ENCODE measurements at places on chromosomes 7 and 10. TPM values are rescaled to one million over a fixed set of nuclear protein-coding genes. Genes with fewer than 3 reads are reported as not detected.

The OR2A5 gene
- polyA plus RNA-seq = 0.18 TPM

The CPVL gene
- polyA plus RNA-seq = 57.8 TPM

The FAM221A gene
- 27.9 TPM for polyA plus RNA-seq

The NDUFB2 gene
- polyA plus RNA-seq = 164 TPM

The GNAT3 gene
- not detected for polyA plus RNA-seq

The FAM241B gene
- 10.9 TPM for polyA plus RNA-seq

The BTBD16 gene
- polyA plus RNA-seq = 1.4 TPM

The AASS gene
- 80.6 TPM for polyA plus RNA-seq

The XPNPEP1 gene
- 97.9 TPM for polyA plus RNA-seq

The C7orf33 gene
- polyA plus RNA-seq = not detected

The C10orf67 gene
- polyA plus RNA-seq = 2.7 TPM

DNA sequence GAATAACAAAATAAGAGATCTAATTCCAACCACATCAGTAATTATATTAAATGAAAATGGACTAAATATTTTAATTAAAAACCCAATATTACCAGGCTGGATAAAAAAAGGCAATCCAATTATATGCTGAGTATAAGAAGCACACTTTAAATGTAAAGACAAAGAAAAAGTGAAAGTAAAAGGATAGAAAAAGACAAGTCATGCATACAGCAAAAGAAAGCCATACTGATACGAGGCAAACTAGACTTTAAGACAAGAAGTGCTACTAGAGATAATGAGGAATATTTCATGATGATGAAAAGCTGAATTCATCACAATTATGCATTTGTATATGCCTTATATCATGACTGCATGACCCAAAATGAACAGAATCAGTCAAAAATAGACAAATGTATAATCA lies 628.6 kb downstream of the PHTF2 start:
- no peak for DNase-seq

GRCh38 chr7:47188136-47188535 lies 393.8 kb downstream of the TNS3 start:
- no peak for DNase-seq

GRCh38 chr7:78121888-78122287 lies 323.3 kb downstream of the PHTF2 start:
- no peak for DNase-seq

DNA sequence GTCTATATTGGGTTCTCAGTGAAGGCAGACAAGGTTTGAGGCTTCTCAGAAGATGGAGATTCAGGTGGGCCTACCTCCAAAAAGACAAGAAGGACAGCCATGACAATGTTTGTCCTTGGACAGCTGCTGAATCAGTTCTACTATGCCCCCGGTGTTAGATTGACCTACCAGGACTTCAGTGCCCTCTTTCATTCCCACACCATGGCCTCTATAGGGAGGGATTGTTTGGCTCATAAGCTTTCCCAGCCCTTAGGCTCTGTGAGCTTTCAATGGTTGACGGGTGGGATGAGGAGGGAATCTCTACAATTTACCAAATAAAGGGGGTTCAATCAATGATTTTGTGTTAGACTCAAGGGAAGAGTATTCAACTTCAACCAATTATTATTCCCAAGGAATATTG lies 23.4 kb upstream of the RAPGEF5 start:
- no peak for DNase-seq

GRCh38 chr10:28434063-28434462 lies 98.9 kb upstream of the WAC start:
- no peak for DNase-seq

DNA sequence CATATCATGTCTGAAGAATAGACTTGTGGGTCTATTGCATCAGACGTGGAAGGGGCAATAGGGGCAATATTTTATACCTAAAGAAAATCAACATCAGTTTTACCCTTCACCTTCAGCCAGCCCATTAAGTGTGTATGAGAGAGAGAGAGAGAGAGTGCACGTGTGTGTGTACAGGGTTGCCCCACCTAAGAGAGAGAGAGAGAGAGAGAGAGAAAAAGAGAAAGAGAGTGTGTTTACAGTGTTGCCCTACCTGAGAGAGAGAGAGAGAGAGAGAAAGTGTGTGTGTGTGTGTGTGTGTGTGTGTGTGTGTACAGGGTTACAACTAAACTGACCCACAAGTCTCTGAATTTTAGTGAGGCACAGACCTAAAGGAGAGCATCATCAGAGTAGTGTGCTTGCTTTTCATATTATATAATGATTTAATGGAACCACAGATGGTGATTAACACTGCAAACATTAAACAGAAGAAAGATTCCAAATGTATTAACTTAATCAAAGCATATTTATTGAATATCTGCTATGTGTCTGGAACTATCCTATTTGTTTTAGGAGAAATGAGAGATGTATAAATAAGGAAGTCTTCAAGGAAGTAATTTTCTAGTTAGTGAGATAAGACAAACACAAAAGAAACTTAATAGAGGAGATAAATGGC lies 66.8 kb downstream of the CD36 start:
- no peak for DNase-seq

DNA sequence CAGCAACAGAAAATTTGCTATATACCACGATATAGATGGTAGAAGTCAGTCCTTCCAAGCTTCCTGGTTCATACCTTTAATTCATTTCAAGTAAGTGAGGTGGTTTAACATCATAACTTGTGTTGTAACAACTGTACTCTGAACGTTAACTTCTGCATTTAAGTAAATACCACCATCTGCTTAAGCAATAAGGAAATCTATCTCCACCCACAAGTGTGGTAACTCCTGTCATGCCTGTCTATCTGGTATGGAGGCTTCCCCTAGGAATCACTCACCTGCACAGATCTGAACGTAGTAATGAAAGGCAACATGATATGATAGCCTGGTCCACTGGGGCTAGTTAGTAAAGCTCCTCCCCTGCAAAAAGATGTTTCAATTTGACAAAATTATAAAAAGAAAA lies 2.3 kb downstream of the ERLIN1 start:
- DNase-seq = no peak

DNA sequence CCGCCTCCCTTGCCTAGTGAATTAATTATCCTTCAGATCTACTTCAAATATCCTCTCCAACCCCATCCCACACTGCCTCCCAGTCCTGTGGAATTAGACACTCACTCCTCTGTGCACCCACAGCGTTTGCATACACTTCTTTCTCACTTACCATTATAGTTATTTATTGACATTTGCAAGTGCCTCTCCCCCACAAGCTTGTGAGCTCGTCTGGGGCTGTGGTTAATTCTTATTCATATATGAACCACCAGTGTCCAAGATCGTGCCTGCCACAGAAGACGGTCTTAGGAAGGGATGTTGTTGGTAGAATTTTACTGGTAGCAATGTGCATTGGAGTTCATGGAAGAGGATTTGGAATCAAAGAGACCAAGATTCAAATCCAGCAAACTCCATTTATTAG lies 68.1 kb upstream of the AOAH start:
- DNase-seq = no peak

GRCh38 chr7:106371629-106372028 lies 86.8 kb upstream of the NAMPT start:
- DNase-seq = no peak

- DNase-seq = no peak
These were observed 10.9 kb downstream of the PAPSS2 start for GRCh38 chr10:87670586-87670985.

DNA sequence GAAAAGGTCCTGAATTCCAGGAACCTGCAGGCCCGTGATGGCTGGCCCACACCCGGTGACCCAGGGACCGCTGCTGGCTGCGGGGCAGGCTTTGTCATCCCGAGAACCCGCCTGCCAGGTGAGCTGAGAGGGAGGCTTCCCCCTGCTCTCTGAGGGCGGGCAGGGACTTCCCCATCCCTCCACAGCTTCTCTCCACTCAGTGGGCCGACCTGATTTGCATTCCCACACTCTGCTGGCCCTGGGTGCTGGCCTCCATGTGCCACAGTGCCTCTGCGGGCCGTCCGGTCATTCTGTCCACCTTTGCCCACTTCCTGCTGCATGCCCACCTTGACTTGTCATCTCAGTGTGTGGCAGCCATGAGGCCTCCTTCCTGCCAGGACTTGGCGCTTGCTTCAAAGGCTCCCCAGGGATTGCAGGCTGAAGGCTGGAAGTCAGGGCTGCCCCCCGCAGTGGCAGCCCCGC lies 35.3 kb downstream of the PALD1 start:
- no peak for DNase-seq

DNA sequence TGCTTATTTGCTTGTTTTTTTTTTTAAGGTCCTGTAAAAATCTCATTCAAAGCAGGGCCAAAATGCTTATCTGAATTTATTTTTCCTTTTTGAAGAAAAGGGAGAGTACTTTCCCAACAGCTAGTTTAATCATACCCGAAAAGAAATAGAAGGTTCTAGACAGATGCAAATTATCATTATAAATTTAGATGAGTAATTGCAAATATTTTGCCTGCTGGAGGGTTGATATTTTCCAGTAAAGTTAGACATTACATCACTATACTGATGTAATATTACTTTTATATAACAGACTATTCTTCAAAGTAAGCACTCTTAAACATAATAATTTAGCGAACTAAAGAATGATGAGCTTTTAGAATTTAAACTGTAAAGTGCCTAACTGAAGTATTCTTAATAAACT lies 14.1 kb upstream of the CFAP69 start:
- no peak for DNase-seq

- no peak for DNase-seq
These were observed 3.2 kb upstream of the LYZL1 start for GRCh38 chr10:29285624-29286051.

GRCh38 chr10:78996792-78997129 lies 72.0 kb upstream of the ZMIZ1 start:
- DNase-seq = no peak

GRCh38 chr7:99395616-99396327 lies 12.6 kb downstream of the PDAP1 start:
- DNase-seq = no peak

DNA sequence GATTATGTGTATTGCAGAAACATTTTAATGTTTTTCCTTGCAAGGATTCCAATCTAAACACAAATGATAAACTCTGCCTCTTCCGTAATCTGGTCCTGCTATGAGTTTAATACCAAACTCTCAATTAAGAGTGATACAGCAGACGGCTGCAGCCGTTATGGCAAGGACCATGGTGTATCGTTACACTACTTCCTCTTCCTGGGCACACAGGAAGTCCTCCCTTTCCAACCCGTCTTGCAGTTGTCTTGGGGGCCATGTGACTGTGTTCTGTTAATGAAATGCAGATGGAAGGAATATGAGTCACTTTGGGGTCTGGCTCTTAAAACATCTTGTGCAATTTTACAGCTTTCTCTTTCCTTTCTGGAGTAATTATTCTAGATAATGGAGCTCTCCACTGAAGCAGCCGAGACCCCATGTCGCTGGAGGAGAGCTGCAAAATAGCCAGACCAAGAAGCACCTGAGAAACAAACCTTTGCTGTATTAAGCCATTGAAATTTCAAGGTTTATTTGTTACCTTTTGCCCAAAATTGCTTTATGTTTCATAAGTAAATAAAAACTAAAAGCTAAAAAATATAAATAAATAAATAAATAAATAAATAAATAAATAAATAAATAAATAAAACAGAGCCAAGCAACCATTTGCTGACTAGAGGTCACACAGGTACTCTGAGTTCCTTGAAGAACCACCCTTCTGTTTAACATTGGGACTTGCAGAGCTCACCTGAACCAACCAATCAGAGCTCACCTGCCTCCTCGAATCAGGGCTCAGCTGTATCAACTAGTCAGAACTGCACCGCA lies 74.7 kb downstream of the FRMPD2 start:
- DNase-seq = no peak

DNA sequence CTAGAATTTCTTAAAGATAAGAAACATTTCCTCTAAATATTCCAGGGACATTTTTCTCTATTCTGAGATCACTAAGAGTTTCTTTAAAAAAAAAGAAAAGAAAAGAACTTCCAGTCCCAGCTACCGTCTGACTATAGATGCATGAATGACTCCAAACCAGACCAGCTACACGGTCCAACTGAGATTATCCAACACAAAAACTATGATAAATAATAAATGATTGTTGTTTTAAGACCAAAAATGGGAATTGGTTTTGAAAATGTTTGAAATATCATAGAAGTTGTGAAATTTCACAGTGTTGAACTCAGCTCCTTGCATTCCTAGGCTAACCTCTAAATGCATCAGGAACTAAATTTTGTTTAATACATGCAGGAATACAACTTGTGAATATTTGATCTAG lies 1619.6 kb upstream of the LRRTM3 start:
- no peak for DNase-seq

- DNase-seq = no peak
These were observed 89.2 kb downstream of the ZNF365 start for GRCh38 chr10:62463364-62463763.

- DNase-seq = no peak
These were observed 150.1 kb upstream of the KLF6 start for GRCh38 chr10:3935141-3935540.

DNA sequence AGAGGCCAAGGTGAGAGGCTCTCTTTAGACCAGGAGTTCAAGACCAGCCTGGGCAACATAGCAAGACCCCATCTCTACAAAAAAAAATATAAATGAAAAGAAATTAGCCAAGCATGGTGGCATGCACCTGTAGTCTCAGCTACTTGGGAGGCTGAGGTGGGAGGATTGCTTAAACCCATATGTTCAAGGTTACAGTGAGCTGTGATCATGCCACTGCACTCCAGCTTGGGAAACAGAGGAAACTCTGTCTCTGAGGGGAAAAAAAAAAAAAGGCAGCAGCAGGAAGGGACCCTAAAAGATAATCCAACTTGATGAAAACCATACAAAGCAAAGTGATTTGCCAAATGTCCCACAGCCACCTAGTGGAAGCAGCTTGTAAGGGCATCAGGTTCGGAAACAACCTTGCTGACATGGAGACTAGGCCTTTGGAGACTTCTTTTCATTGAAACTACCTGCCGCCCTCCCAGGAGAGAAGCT lies 15.6 kb upstream of the PBLD start:
- no peak for DNase-seq

All from left kidney (tissue), 8 donors.